ENCODE measurements at places on chromosomes 13 and 19.

DNA sequence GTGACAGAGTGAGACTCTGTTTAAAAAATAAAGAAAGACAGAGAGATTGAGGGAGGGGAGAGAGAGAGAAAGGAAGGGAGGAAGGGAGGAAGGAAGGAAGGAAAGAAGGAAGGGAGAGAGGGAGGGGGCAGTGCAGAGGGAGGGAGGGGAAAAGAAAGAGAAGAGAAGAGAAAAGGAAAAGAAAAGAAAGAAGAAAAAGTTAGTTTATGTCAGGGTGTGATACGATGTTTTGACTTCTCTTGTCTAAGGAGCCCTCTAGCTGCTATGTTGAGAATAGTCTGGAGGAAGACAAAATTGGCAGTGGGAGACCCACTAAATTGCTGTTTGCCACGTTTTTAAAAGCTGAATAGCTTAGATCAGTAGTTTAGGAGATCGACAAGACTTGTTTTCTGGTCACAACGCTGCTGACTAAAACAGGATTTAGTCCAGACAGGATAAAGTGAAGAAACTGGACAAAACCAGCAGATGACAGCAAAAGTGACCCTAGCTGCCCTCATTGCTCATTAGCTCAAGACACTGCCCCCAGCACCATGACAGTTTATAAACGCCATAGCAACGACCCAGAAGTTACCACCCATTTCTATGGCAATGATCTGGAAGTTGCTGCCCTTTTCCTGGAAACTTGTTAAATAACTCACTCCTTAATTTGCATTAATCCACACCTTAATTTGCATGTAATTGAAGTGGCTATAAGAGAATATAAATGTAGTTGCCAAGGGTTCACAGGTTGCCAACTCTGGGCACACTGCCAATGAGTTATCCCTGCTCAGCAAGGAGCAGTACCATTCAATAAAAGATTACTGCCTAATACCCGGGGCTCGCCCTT, 11.1 kb downstream of the TEX101 start:
- no peak for DNase-seq

DNA sequence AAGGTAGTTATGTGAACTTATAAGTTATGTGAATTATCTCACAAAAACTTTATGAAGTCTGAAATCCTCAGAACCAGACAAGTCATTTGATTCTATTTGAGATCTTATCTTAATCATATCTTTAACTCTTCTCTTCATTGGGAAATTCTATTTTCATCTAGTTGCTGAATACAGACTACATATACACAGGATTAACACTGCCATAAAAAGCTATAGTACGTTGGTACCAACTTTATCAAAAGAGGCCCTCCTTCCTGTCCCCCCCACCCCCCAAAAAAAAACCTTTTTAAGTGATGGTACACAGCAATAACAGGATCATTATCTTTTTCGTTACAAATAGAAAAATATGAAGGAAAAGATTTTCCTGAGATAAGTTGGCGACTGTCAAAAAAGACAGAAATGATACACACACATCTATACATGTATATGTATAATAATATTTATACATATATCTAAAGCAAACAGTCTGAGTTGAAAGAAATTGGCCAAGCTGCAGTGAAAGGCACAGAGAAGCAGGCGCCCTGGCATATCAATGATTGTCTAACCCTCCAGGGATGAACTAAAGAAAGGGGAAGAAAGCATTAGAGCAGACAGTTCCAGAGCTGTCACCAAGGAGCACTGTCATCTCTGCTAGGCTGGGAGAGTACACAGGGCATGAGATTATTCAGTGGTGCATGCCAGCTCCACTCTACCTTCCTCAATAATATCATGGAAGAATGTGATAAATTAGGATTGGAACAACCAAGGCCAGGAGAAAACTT, 116.7 kb downstream of the KLF12 start:
- DNase-seq: no peak

- peak; percentile 11 for DNase-seq
Measured at GRCh38 chr13:86445672-86446071, 646.5 kb upstream of the SLITRK6 start.

DNA sequence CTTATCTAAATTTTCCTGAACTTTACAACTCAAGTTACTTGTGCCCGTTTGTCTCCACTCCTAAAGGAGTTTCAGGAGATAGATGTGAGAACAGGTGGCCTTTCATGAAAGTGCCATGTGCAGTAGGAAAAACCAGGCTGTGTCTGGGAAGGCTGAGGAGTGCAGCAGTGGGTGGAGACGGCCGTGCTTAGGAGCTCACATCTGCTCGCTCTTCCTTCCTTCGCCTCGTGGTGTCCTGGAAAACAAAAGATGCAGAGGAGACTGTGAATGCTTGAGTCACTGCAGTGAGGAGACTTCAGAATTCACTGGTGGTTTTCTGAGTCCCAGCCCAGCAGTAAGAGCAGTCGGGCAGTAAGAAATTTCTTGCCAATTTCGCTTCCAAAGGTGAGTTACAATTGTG, 138.4 kb upstream of the RNF113B start:
- no peak for DNase-seq

DNA sequence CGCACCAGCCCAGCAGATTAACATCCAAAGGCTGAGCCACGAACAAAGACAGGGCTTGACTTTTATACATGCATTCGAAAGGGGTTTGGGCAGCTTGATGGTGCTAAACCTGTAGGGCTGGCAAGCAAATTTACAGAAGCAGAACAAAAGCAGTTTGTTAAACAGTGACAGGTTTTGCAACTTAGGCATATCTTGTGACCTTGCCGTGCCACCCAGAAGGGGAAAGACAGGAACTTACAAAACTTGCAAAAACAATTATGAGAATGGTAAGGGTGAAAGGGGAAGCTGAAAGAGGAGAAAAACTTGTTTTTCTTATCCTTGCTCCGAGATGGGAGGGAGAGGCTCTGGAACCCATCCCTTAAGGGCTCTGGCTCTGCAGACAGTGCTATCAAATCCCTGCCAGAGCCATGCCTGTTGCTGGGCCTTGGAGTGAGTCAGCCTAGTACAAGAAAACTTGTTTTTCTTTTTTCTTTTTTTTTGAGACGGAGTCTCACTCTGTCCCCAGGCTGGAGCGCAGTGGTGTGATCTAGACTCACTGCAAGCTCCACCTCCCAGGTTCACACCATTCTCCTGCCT, 1325.2 kb upstream of the PRR20A start:
- DNase-seq: no peak
